Renal pelvis (tissue), 12 donors: ENCODE measurements at places on chromosomes 6 and 20. TPM values are rescaled to one million over a fixed set of nuclear protein-coding genes. Genes with fewer than 3 reads are reported as not detected.

HIVEP2 gene
- polyA plus RNA-seq, result 13.4 TPM

PRICKLE4 gene
- 7.0 TPM for polyA plus RNA-seq

TMEM200A gene
- polyA plus RNA-seq, result 22.9 TPM

KCNQ5 gene
- polyA plus RNA-seq, result 0.21 TPM

TUBB1 gene
- polyA plus RNA-seq, result 1.6 TPM

TIAM2 gene
- polyA plus RNA-seq, result 19.0 TPM

CLPSL1 gene
- not detected for polyA plus RNA-seq

WFDC10B gene
- polyA plus RNA-seq, result not detected

PPARD gene
- polyA plus RNA-seq, result 27.8 TPM

MACROD2 gene
- polyA plus RNA-seq, result 13.4 TPM

RNF182 gene
- 3.5 TPM for polyA plus RNA-seq

HLA-DOB gene
- 0.17 TPM for polyA plus RNA-seq

POLR3F gene
- polyA plus RNA-seq, result 17.9 TPM

METTL24 gene
- polyA plus RNA-seq, result 13.4 TPM

CLDN20 gene
- 3.0 TPM for polyA plus RNA-seq

RPL10A gene
- polyA plus RNA-seq, result 1,930 TPM

RIN2 gene
- polyA plus RNA-seq, result 38.5 TPM

PRIM2 gene
- polyA plus RNA-seq, result 16.6 TPM

TMEM217 gene
- 1.6 TPM for polyA plus RNA-seq

SLA2 gene
- 0.52 TPM for polyA plus RNA-seq

RAB5IF gene
- 77.0 TPM for polyA plus RNA-seq

ENPP3 gene
- 5.1 TPM for polyA plus RNA-seq

MRS2 gene
- 49.4 TPM for polyA plus RNA-seq

GSTA2 gene
- 0.27 TPM for polyA plus RNA-seq

EFCAB8 gene
- 0.06 TPM for polyA plus RNA-seq

PPP1R16B gene
- 7.2 TPM for polyA plus RNA-seq

HTR1E gene
- 0.60 TPM for polyA plus RNA-seq

RAET1L gene
- not detected for polyA plus RNA-seq

RBBP9 gene
- polyA plus RNA-seq, result 27.7 TPM

TGM2 gene
- 42.3 TPM for polyA plus RNA-seq

PNPLA1 gene
- 3.0 TPM for polyA plus RNA-seq

BEND6 gene
- polyA plus RNA-seq, result 4.9 TPM

NANP gene
- polyA plus RNA-seq, result 6.3 TPM

DUSP15 gene
- polyA plus RNA-seq, result 23.0 TPM
